ENCODE measurements at places on chromosomes 1 and 21.

DNA sequence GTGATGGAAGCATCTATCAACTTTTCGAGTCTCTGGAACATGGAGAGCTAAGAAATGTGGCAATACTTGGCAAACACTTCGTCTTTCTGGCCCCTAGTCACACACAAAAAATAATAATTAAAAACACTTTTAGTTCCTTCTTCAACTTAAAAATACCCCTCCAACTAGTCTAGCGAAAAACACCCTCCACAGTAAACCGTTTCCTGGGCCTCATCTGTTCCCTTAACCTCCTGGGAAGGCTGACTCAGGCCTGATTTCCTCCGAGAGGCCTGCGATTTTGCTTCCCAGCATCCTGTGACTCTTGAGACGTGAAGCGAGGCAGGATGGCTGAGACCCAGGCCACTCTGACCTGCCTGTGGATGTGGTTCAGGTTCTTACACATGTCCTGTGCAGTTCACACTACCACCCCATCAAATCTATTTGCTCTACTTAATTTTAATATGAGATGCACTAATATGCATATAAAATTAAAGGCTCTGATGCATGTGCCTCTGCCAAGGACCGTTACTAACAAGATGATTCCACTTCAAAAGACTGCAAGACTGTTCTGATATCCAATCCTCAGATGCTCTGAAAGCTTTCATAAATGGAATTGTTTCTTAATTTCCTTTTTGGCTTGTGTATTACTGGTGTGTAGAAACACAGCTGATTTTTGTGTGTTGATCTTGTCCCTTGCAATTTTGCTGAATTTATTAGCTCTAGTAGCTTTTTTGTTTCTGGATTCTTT is 3.5 kb downstream of the NAV1 start:
- peak; percentile 85 for DNase-seq

GRCh38 chr1:179807691-179808485 is 64.8 kb downstream of the FAM163A start:
- DNase-seq, result peak; percentile 38

- DNase-seq, result no peak
Observed at GRCh38 chr1:46005594-46005993, 126.8 kb downstream of the PIK3R3 start.

DNA sequence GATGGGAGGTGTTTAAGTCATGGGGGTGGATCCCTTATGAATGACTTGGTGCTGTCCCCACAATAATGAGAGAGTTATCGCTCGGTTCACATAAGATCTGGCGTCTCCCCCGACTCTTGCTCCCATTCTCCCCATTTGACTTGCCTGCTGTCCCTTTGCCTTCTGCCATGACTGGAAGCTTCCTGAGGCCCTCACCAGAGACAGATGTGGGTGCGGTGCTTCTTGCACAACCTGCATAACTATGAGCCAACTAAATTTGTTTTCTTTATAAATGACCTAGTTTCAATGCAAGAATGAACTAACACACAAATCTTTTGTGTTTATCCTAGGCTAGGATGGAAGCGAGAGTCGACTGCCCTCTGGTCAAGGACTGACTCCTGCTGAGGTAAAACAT is 31.2 kb upstream of the CDC14A start:
- DNase-seq, result no peak

DNA sequence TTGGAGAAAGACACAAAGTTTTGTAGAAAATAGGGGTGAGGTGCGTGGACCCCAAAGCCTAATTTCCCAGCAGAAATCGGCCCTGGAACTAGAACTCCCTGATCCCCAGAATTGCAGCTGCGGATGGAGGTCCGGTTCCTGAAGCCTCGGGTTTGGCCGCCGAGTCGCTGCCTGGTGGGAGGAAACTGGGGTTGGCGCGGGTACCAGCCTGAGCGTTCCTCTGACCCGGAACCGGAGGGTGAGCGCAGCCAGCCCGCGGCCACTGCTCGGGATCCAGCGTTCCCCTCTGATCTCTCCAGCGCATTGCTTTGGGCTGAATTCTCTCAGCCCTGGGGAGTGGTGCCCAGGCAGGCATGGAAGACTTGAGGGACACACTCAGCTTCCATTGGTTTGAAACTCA is 1.6 kb downstream of the ST6GALNAC5 start:
- DNase-seq, result no peak

- no peak for DNase-seq
Observed at GRCh38 chr1:22364764-22365163, 86.9 kb upstream of the ZBTB40 start.

GRCh38 chr1:200970771-200971427 is 52.6 kb downstream of the KIF21B start:
- no peak for DNase-seq

DNA sequence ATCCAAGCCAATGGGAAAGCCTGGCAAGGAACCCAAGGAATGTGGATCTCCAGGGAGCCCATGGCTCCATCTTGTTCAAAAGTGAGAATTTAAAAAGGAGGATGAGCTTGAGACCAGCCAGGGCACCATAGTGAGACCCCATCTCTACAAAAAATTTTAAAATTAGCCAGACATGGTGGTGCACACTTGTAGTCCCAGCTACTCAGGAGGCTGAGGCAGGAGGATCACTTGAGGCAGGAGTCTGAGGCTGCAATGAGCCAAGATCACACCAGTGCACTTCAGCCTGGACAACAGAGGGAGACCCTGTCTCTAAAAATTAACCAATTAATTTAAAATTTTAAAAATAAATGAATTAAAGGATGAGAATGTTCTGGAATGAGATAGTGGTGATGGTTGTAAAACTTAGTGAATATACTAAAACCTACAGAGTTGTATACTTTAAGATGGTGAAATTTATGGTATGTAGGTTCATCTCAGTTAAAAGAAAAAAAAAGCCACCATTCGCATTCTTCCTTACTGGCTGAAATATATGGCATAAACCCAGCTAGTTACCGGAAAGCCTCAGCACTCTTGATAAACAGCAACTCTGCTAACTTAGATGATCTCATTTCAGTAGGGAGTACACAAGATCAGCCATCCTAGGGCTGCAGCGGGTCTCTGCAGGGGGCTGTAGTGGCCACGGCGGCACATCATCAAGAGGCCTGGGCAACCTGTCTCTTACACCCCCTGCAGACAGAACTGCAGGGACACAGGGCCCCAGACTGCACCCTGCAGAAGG is 48.3 kb upstream of the H6PD start:
- peak; percentile 53 for DNase-seq

GRCh38 chr1:72636631-72637030 is 354.3 kb upstream of the NEGR1 start:
- DNase-seq, result no peak

DNA sequence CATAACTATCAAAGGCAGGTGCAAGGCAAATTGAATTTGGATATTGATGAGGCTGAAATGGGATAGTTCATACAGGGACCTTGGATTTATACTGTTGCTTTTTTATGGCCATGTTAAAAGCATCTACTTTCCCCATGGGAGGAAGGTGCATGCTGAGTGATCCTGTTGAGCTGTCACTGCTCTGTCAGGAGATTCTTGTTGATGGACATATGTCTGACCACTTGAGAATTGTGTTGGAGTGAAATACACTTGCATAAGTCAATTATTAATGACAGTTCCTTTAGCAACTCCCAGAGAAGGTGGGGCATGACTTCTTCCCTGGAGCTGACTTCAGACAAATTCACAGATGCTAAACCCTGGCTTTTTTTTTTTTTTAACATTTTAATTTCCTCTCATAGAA is 58.4 kb upstream of the DYNLT5 start:
- no peak for DNase-seq

DNA sequence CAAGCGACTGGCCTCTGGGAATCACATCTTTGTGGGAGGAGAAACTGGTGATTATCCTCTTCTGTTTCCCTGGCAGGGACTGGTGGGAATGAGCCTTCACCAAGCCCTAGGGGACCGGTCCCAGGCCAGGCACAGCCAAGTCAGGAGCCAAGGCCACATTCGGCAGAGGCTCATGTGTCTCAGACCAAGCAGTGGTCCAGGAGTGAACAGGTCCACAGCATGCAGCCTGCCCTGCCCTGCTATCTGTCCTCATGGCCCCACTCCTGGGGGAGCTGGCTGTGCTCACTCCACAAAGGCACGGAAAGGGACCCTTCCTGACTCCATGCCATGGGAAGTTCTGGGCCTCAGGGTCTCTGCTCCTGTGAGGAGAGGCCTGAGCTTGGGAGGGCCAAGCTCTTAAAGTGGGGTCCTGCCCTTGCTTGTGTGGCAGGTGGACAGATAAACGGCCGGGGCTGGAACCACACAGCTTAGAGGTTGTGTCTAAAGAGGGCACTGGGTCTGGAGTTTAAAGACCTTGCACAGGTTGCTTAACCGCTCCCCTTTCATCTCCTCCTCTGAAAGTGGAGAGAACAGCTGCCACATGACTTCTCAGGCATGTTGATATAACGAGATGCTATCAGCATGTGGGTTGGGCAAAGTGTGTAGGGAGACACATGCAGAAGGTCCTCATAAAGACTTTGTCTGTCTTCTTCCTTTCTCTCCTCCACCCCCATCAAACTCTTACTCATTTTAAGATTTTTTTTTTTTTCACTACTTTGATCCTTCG is 57.5 kb downstream of the CASQ2 start:
- DNase-seq, result no peak

GRCh38 chr1:5329068-5329739 is 663.0 kb downstream of the NPHP4 start:
- DNase-seq, result no peak

DNA sequence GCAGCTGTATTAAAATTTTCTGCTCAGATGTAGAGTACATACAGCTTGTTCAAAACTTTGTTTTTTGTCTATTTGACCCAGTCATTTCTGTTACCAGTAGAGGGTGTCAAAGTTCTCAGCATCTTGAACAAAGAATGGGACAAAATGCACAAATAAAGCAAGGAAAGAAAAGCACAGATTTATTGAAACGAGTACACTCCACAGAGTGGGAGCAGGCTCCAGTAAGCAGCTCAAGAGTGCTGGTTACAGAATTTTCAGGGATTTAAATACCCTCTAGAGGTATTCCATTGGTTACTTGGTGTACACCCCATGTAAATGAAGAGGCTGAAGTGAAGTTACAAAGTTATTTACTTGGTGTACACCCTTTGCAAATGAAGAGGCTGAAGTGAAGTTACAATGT is 8.9 kb upstream of the PRMT6 start:
- DNase-seq, result peak; percentile 4

- DNase-seq, result no peak
Observed at GRCh38 chr1:24708938-24709337, 36.3 kb upstream of the CLIC4 start.

- DNase-seq, result no peak
Observed at GRCh38 chr1:15425958-15426357, 12.3 kb upstream of the CTRC start.

DNA sequence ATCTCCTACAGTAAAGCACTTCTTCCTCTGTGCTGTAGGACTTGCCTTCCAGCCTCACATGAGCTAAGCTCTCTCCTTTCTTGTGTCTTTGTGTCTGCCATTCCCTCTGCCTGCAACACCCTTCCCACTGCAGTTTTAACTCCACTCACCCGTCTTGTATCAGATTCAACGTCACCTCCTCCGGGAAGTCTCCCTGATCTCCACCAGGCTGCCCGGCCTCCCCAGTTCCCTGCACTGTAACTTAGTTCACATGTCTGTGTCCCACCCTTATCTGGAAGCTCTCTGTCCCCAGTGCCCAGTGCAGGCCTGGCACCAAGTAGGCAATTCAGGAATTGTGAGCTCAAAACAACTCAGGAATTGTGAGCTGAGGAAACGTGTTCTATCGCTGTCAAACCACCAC is 96.4 kb downstream of the GLIS1 start:
- no peak for DNase-seq
